ENCODE measurements at places on chromosomes 1 and 21.

DNA sequence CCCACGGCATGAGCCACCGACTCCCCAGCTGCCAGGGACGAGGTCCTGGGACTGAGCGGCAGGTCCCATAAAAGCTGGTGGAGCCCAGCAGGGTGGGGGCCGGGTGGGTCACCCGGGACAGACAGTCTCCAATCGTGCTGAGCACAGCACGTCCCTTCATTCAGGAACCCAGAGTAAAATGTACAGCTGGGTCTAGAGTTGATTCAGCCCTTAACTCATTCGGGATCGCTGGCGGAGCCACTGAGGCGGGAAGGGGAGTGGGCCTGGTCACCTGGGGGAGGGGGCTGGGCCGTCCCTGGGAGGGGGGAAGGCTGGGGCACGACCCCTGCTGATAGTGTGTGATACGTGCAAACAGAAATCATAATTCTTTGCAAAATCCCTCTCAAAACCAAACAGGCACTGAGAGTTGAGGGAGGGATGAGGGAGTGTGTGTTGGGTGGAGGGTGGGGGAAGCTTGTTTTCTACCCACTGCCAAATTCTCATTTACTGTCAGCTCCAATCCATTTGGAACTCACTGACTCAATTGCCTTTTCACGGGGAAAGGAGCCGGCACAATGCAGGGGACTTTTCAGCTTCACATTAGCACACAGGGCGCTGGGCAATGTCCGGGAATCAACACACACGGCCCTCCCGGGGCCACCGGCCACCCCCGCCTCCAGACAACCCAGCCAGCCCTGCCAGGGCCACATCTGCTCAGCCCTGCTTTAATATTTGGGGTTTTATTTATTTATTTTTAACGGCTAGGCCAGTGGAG lies 13.8 kb downstream of the CASZ1 start:
- no peak for DNase-seq

- no peak for DNase-seq
Measured at GRCh38 chr1:168842306-168842705, 113.3 kb upstream of the DPT start.

GRCh38 chr1:94680039-94680377 lies 138.4 kb upstream of the F3 start:
- DNase-seq, result no peak

DNA sequence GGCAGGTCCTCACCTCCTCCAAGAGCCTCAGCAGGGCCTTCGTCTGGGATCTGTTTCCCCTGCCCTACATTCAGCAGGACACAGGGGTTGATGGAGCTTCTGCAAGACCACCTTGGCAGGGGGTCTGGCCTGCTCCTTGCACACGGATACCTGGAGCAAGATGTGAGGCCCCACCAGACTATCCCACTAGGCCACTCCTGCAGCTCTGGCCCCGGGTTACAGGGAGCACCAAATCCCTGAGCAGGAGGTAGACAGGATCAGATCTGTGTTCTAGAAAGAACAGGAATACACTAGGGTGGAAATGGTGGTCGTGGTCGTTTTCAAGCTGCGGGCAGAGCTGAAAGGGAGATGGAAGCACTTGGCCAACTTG lies 33.5 kb downstream of the EPHX1 start:
- no peak for DNase-seq

All from posterior vena cava (tissue), 2 donors.